ENCODE measurements at places on chromosomes 3 and 15.

DNA sequence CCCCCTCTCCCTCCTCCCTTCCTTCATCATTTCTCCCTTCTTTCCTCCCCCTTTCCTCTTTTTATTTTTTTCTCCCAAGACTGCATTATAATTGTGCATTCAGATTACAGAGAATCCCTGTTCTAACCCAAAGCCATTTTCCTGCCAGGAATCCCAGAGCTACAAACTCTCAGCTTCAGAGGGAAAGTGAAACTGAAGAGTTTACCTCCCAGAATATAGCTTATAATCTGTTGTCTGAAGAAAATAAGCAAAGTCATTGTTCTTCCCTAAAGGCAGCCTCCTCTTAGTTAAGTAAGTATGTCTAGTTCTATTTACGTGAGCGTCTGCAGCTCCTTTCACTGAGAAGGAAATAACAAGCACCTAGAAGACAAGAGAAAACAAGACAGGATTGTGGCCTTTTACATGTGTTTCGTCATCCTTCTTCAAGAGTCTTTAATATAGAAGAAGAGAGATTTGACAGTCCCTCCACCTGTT, 97.2 kb downstream of the CHST2 start:
- DNase-seq: no peak

DNA sequence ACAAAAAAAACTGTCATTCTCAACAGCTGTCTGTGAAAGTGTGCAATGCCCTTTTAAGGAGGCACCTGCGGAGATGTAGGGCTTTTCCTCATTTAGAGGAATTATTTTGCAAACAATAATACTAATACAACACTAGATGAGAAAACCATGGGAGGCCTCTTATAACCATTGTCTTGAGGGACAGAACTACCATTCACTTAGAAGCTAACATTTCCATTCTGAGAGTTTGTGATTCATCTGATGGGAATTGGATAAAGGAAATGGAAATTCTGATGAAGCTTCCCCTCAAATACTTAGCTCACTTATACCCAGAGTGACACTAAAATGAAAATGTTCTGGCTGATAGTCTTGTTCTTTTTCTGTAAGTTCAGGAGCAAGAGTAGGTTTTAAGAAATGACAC, 147.7 kb downstream of the CADPS start:
- DNase-seq: no peak

- no peak for DNase-seq
Observed at GRCh38 chr3:120473389-120473788, 22.6 kb upstream of the FSTL1 start.

DNA sequence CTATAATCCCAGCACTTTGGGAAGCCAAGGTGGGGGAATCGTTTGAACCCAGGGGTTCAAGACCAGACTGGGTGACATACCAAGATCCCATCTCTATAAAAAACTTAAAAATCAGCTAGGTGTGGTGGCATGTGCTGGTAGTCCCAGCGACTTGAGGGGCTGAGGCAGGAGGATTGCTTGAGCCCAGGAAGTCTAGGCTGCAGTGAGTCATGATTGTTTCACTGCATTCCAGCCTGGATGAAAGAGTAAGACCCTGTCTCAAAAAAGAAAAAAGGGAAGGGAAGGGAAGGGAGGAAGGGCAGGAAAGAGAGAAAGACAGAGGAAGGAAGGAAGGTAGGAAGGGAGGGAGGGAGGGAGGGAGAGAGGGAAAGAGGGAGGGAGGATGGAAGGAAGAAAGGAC, 133.7 kb upstream of the LRRN1 start:
- DNase-seq: no peak

DNA sequence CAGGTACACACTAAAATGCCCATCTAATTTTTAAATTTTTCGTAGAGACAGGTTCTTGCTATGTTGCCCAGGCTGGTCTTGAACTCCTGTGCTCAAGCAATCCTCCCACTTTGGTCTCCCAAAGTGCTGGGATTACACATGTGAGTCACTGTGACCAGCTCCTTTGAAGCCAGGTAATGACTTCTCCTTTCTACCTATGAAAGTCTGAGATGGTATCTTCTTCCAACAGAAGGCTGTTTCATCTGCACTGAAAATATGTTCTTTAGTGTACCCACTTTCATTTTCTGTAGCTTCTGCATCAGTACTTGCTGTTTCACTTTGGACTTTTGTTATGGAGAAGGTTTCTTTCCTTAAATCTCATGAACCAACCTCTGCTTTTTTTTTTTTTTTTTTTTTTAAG, 8.8 kb downstream of the OIP5 start:
- no peak for DNase-seq

DNA sequence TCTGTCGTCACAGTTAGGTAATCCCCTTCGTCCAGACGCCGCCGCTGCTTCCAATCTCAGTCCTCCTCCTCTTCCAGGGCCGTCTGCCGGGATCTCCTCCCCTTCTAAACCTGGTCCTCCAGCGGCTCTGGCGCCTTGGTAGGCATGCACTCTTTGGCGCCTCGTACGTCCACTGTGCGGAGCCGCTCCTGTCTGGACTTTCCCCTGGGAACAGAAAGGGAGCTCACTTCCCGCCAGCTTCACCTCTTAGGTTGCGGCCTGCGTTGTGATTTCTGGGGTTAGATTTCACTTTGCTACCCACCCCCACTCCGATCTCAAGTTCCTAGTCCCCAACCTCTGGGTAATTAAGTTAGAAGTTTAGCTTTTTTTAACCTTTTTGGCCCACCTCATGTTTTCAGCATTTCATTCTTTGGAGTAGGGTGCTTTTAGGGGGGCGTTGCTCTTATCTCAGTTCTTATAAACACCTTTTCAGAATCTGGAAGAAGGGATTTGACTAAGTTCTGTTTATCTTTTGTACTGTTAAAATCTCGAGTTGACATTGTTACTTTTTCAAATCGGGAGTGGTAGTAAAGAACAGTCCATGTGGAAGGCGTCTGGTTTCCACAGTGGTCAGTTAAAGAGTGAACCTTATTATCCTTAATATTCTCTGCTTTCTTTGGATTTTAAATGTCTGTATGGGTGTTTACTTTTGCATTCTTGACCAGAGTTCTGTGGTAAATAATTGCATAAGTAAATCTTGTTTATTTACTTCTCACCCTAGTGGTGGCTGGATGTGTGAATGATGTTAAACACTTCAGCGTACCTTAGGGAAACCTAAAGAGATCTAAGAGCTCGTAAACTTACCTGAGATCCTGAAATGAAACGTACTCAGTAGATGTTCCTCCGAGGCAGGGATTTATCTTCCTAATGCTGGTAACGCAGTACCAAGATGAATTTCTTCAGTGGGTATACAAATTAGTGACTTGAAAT, 611 bp downstream of the CTDSPL2 start:
- no peak for DNase-seq

DNA sequence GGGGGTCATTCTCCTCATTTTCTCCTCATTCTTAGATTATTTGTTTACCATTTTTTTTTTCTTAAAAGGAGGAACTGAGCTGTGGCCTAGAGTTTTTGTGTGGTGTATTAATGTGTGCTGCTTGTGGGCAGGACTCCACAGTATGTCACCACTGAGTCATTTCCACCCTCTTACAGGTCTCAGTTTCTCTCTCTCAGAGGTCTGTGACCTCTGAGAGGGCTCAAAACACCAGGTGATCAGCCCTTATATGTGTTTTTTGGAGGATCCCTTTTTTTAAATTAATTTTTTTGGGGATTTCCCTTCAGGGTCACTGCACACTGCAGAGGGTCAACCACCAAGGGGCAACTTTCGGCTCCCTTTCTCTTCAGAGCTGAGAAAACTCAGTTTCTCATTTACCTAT, 166.4 kb downstream of the SUCNR1 start:
- no peak for DNase-seq

DNA sequence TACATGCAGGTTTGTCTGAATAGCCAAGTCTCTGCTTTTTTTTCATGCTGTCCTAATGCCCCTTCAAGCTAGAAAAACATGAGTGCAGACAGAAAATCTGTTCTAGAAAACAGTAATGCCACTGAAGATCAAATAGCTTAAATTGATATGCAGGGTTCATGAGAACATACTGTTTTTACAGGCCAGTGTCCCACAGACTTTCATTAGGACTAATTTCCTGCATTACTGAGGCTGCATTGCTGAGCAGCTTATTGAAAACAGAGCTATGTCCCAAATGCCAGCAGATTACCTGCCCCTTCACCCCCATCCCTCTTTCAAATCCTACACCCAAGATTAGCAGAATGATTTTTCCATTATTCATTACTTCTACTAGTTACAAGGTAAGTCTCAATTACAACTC, 665 bp downstream of the TM4SF18 start:
- DNase-seq: no peak

DNA sequence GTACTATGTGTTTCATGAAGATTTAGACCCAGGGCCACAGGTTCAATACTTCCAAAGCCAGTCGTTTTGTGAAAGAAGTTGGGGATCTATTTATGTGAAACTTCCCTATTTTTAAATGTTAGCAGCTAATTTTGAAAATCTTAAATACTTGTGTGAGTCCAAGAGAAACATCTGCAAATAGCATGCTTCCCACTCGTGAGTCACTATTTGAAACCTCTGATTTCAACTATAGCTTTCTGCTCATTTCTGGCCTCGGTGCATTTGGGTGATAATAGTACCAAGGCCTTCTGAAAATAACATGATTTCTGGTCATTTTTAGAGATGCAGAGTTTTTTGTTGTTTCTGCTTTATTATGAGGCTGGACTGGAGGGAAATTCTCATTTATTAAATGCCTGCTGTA, 110.0 kb downstream of the OPA1 start:
- DNase-seq: no peak

DNA sequence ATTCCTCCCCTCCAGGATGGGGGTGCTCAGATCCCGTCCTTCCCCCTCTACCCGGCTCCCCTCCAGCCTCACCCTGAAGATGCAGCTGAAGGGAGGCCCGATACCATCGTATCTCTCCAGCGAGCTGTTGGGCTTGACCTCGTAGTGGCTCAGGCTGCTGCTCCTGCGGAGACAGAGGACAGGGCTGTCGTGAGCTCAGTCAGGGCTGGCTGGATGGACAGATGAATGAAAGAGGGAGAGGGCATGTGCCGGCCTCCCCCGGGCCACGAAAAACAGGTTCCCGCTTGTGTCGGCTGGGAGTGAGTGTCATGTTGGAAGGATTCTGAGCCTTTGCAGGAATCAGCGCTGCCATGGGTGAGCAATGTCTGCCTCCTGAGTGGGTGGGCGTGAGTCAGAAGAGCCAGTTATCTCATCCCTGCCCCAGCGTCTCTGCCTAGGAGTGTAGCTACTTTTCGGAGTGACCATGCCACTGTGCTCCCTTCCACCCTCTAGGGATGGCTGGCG, 35.2 kb downstream of the FEM1B start:
- no peak for DNase-seq

DNA sequence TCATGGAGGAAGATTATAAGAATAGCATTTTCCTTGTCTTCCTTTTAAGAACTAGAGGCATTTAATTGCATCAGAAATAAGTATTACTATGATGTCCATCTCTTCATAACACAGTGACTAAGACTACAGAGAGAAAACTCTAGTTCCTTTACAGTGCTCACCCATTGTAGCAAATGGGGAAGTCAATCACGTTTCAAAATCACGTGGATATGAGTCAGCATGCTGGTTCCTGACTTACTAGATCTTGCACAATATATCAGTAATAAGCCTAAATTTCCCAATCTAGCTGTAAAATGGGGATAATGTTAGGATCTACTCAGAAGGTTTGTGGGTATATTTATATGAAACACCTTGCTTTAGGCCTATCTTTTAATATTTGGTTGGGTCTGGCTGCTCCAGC, 254.8 kb upstream of the EOMES start:
- no peak for DNase-seq

DNA sequence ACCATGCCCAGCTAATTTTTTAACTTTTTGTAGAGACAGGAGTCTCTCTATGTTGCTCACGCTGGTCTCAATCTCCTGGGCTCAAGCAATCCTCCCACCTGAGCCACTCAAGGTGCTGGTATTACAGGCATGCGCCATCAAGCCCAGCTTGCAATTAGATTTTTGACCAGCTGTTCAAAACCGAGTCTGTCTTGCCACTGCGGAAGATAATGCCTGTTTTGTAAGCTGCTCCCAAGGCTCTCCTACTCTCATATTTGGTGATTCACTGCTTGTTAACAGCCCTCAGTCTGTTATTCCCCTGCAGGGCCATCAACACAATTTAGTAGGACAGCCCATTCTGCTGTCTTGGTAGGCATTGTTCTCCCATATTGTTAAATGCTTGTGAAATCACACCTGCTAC, 17.8 kb upstream of the MCCC1 start:
- DNase-seq: no peak

DNA sequence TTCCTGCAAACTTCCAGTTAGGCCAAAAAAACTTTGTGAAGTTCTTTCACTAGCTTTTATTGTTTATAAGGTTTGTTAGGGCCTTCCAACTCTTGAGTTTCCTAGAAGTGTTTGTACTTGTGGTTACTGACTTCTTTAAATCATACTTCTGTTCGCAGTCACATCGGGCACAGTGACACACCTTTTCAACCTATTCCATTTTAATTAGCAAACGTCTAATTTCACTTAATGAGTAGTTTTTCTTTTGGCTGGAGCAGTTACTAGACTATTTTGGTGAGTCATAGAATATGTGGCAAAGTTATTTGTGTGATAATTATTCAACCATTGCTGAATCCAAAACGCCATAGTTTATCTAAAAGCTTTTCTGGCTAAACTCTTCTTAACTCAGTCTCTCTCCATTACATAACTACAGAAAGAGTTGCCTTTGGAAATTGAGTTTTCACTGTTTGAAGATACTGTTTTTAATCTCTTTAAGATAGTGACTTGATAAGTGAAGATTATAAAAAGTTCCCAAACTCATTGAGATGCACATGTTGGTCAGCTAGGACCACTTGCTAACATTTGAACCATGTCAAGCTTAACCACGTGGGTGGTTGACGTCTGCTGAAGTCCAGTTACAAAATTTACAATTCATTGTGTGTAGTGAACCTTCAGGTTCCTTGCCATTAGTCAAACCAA, 21.5 kb downstream of the CNOT10 start:
- no peak for DNase-seq

DNA sequence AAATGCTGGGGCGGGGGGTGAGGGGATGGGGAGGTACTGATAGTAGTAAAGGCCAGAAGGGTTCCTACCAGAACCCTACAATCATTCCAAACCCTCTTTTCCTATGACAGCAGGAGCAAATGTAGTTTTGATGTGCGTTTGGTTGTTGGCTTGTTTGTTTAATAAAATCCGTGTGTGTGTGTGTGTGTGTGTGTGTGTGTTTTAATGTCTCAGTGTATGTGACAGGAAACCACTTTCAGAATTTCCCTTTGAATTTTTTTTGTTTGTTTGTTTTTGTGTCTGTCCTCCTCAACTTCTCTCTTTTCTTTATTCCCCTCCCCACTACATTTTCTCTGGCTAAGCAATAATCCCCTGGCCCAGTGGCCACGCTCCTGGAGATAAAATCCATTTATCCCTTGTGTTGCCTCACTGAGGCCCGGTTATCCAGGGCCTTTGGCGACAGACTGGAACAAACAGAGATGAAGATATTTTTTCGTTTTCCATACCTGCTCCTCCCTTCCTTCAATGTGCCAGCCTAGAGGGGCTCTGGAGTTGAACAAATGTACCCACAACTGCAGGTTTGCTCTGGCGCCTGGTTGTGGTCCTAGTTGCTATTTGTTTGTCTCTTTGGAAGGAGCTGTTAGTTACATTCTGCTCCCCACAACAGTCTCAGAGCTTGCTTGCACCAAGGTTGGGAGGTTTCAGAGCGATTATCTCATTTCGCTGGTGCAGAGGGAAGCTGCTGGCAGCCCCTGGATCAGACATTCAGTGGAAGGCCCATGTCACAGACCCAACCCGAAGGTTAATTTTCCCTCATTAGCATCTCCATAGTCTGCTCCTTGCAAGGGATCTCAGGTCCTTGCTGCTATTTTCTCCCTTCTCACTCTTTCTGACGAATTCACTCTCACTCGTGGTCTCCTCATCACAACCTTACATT, 17.9 kb downstream of the NR2F2 start:
- DNase-seq: no peak
